ENCODE measurements at places on chromosomes 2 and 18.

DNA sequence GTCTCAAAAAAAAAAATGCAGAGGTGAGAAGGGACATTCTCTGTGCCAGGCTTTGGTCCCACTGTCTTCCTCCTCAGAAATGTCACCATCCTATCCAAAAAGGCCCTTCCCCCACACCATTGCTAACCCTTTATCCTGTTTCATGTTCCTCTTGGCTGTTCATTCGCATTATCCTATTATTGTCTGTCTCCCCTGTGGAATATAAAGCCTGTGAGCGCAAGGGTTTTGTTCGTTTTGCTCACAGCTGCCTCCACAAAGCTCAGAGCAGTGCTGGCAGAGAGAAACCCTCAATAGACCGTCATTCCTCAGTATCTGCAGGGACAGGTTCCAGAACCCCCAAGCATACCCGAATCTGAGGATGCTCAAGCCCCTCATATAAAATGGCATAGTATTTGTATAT is 91.8 kb downstream of the LOXHD1 start:
- DNase-seq: no peak

DNA sequence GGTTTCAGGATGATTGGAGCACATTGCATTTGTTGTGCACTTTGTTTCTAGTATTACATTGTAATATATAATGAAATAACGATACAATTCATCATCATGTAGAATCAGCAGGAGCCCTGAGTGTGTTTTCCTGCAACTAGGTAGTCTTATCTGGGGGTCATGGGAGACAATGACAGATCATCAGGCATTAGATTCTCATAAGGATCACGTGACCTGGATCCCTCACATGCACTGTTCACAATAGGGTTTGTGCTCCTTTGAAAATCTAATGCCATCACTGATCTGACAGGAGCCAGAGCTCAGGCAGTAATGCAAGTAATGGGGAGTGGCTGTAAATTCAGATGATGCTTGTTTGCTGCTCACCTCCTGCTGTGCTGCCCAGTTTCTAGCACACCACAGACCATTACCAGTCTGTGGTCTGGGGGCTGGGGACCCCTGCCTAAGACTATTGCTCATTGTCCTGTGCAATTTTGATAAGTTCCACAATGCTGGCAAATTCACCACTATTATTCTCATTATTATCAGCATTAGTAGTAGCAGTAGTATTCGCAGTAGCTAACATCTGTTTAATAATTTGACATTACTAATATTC is 428.7 kb upstream of the TNP1 start:
- DNase-seq: no peak

- no peak for DNase-seq
Observed at GRCh38 chr2:27154488-27154887, 5.7 kb downstream of the TCF23 start.

- DNase-seq: no peak
Observed at GRCh38 chr2:181117206-181117925, 137.0 kb downstream of the UBE2E3 start.

GRCh38 chr2:144520756-144521487 is 1.0 kb upstream of the ZEB2 start:
- DNase-seq: peak; percentile 76
